ENCODE measurements at places on chromosomes 7 and 10. TPM values are rescaled to one million over a fixed set of nuclear protein-coding genes. Genes with fewer than 3 reads are reported as not detected.

The CC2D2B gene
- 0.36 TPM for total RNA-seq

The TMUB1 gene
- 18.1 TPM for total RNA-seq

GRCh38 chr10:76736815-76737618, 900.6 kb downstream of the KCNMA1 start:
- DNase-seq = no peak

- DNase-seq = no peak
Observed at GRCh38 chr10:127047878-127048238, 142.6 kb downstream of the DOCK1 start.

DNA sequence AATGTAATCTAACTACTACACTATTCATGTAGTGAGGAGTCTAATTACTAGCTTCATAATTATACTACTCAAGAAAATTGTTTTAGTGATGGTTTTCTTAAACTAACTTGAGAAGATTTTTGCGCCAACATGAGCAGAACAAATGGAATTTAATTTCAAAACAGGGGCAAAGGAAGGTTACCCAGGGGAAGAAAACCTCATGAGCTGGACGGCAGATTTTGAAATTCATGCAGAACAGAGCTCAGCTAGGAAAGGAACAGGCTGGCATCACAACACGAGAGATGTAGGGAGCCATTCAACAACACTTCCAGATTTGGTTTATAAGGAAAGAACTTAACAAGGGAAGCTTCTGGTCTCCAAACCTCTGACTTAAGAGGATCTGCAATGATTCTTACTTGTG, 235.3 kb upstream of the PRKCQ start:
- no peak for DNase-seq

DNA sequence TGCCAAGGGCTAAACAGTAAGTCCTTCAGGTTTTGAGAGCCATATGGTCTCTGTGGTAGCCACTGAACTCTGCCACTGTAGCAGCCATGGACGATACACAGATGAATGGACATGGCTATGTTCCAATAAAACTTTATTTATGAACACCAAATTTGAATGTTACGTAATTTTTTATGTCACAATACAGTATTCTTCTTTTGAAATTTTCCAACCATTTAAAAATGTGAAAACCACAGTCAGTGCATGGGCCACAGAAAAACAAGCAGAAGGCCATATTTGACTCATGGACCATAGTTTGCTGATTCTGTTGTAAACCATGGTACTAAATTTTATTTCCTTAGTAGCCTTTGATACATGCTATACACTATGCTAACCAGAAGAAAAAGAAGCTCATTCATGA, 361.8 kb downstream of the MAGI2 start:
- DNase-seq = no peak

DNA sequence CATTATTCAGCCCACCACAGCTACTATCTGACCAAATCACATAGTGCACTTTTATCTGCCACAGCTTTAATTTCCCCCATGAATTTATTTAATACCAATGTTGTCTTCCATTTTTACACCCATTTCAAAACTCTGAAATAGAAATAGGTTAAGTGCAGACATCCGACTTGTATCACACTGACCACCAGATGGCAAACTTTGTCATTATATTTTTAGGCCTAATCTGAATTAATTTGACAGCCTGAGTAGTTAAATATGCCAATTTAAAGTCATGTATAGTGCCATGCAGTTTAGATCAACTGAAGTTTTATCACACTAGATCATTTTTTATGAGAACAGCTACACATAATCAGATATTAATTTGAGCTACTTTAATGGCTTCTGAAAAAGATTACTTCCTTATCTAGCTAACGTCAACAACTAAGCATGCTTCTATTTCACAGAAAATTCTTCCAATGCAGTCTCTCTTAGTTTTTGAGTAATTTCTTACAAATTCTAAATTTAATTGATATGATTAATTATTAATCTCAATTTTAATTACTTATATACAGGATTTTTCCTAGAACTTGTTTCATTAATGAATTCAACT, 566.4 kb downstream of the GFRA1 start:
- no peak for DNase-seq

DNA sequence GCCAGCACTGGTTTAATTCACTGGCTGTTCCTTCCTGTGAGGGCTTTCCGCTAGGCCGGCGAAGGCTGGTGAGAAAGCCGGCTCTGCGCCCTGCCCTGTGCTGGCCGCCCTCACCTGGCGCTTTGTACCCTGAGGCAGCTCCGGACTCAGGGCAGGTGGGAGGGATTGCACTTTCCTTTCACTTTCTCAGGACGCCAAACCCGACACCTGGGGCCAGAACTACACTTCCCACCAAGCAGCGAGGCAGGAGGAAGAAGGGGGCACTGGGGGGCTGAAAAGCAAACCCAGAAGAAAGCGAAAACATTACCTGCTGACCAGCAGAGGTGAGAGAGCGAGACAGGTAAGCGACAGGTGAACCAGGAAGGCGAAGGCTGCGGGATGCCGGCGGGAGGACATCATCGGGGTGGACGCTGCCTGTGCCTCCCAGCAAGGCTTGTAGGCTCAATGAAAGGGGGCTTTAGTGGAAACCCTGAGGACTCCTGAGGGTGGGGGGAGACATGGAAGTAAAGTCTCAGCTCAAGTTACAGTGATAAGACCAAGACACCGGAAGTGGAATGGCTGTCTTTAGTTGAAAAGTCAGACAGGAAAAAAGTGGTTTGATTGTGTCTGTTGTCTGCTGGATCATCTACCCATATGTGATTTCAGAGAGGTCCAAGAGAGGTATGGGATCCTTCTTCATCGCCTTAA, at the start of gene RAB19:
TSS of gene RAB19 (plus strand) at position 181 of the 687 bp plus-strand sequence. CDS start 3,589 bp downstream, outside the sequence.
- no peak for DNase-seq

The SPDYE2 gene
- not detected for total RNA-seq

DNA sequence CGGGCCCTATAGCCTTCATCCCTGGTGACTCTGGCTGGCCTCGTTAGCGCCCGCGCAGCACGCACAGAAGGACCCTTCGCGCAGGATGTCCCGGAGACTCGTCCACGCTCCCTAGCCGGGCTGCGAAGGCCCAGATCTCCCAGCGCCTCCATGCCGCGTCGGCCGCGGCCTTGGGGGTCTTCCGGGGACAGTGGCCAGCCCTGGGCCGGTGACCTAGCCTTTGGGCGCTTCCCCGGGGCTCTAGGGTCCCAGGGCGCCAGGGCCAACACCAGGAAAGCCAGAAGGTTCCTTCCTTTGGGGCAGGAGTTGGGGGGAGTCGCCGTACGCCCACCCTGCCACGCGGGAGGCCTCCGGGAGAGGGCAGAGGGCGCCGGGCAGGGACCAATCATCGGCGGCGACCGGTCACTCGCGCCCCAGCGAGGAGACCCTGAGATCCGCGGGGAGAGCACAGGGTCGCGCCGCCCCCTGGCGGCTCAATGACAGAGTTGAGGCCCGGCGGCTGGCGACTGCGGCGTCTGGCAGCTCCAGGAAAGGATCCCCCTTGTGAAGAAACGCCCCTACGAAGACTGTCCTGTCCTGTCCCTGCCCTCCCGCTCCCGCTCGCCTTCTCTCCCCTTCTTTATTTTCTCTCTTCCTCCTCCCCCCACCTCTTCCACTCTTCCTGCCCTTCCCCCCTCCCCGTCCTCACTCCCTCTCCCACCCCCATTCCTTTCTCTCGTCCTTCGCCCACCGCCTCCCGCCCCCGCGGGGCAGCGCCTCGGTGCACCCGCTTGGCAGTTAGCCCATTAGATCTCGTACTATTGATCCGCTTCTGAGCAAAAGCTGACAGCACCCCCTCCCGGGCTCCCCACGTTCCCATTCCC, 62.3 kb upstream of the LBX1 start:
- DNase-seq = peak; percentile 94

The LMOD2 gene
- total RNA-seq = not detected

DNA sequence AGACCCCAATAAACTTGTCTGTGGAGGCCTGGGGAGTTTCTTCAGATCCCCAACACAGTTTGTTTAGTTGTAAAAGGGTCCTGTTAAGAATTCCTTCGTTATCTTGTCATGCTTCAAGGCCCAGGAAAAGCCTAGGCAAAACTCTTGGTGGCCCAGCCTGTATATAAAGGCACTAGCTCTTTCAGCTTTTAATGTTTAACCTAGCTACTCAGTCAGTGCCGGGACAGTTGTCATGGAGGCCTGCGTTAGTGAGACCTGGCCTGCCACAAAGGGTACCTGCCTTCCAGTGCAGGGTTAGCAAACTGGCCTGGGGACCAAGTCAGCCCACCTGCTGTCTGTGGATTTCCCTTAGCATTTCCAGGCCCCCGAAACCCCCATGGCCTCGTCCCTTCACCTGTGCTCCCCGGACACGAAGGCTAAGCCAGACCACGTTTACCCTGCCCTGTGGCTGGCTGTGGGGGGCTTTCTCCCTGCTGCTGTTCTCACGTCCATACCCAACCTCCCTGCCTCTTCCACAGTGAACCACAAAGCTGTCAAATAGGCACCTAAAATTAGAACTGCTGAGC, 96.9 kb upstream of the PPP2R2D start:
- peak; percentile 49 for DNase-seq

The UNC5B gene
- 135 TPM for total RNA-seq

The FANK1 gene
- 8.5 TPM for total RNA-seq

Measured in osteoblast (primary cell).